Muscle of arm (tissue), 14 donors: ENCODE measurements at places on chromosomes 7 and 10. TPM values are rescaled to one million over a fixed set of nuclear protein-coding genes. Genes with fewer than 3 reads are reported as not detected.

Gene PRRT4
- 10.1 TPM for polyA plus RNA-seq

Gene GPR37
- polyA plus RNA-seq, result 23.4 TPM

Gene HOXA3
- 7.5 TPM for polyA plus RNA-seq

Gene GPR15LG
- not detected for polyA plus RNA-seq

Gene DLX5
- 0.18 TPM for polyA plus RNA-seq

Gene CTAGE8
- polyA plus RNA-seq, result not detected

Gene CDC14C
- 0.25 TPM for polyA plus RNA-seq

Gene CALML5
- not detected for polyA plus RNA-seq

Gene NRG3
- polyA plus RNA-seq, result 0.07 TPM

Gene SUN3
- not detected for polyA plus RNA-seq

Gene SHTN1
- polyA plus RNA-seq, result 8.7 TPM

Gene ZNF488
- 3.2 TPM for polyA plus RNA-seq

Gene CPA1
- polyA plus RNA-seq, result 1.9 TPM

Gene GIMAP6
- 17.4 TPM for polyA plus RNA-seq

Gene BLVRA
- 33.6 TPM for polyA plus RNA-seq

Gene SGCE
- 256 TPM for polyA plus RNA-seq

Gene UPK3BL2
- 4.5 TPM for polyA plus RNA-seq

Gene EIF3B
- polyA plus RNA-seq, result 111 TPM

Gene PAX4
- not detected for polyA plus RNA-seq

Gene SLIT1
- polyA plus RNA-seq, result 0.54 TPM

Gene OR6V1
- not detected for polyA plus RNA-seq

Gene SFRP4
- 19.3 TPM for polyA plus RNA-seq

Gene SAP25
- 2.6 TPM for polyA plus RNA-seq

- no peak for DNase-seq
These were observed 194.1 kb downstream of the EMX2 start for GRCh38 chr10:117736655-117737054.

DNA sequence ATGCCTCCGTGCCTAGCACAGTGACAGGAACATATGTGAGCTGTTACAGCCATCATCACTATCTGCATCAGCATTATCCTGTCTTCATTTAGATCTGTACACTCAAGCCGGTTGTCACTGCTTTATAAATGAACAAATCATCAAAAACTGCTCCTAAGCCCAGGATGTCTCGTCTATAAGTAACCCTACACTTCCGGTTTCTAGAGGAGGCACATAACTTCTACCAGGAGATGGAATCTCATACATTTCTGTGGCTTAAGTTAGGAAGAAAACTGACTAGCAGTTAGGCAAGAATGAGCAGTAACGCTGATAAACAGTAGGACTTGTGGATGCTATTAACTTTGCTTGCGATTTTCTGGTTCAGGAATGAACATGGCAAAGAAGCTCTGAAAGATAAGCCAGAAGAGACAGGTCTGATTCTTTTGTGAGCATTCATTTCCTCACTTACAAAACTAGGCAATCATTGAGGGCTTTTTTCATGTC lies 1199.2 kb downstream of the SORCS3 start:
- no peak for DNase-seq

- no peak for DNase-seq
These were observed 31.0 kb upstream of the FAM13C start for GRCh38 chr10:59393349-59393748.

GRCh38 chr10:34374356-34375045 lies 440.6 kb downstream of the PARD3 start:
- no peak for DNase-seq

DNA sequence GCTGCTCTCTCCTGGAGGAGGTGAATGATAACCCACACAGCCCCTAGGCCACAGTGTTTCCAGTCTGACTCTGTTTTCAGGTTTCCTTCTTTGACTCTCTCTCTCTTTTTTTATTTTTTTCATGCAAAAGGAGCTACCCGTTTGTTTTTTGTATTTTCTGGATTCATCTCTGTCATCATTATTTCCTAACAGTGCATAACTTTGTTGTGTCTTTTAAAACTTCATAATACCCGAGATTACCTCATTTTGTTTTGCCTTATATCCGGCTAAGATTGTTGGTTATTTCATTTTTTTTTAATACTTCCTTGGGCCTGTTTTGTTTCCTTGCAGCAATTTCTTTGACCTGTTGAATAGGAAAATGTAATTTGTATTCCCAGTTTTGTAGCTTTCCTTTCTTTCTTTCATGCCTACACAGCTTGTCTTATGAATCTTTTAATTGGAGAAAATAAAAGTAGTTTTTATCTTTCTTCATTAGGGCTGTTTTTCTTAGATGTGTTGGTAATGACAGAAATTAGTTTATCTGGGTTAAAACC lies 72.5 kb downstream of the SPAG6 start:
- no peak for DNase-seq

- DNase-seq, result no peak
These were observed 84.1 kb upstream of the ETV1 start for GRCh38 chr7:14073543-14073942.

GRCh38 chr10:131790021-131790420 lies 110.8 kb upstream of the PPP2R2D start:
- DNase-seq, result no peak

DNA sequence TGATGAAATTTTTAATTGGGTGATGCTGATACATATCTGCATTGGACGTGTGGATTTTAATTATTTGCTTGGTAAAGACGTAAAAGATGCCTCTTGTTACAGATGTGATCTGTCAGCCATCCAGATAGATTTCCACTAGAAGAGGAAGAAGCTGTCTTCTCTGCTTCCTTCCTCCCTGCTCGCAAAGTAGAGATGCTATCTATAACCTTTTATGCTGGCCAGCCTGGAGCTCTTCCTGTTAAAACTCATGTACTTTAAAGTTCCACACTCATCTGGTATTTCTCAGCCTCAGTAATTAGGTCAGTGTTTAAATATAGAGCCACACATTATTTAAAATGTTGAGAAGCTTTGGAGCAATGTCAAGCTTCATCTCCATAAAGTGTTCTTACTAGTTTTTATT lies 51.2 kb upstream of the TMEM229A start:
- no peak for DNase-seq

- no peak for DNase-seq
These were observed 262.8 kb upstream of the KLF14 start for GRCh38 chr7:130996833-130997231.

GRCh38 chr7:87107949-87108776 lies 44.1 kb upstream of the DMTF1 start:
- no peak for DNase-seq

DNA sequence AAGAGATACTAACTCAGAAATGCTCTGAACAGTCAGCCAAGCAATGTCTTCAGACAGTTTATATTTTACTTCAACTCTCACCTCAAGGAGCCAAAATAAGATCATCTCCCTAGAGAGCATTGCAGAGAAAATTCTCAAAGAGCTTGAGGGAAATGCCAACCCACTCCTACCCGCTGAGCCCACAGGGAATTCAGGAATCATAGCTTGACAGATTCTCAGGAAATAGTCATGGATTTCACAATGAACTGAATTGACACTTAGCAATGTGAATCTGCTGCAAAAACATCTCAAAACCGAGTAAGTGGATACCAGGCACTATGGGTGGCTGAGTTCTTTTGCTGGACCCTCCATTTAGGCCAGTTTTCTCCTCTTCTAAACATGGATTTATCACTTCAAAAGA lies 9.8 kb upstream of the PLAC9 start:
- no peak for DNase-seq

- DNase-seq, result no peak
These were observed 59.9 kb upstream of the LRRC4 start for GRCh38 chr7:128091106-128091505.

- DNase-seq, result no peak
These were observed 277.4 kb upstream of the KLF14 start for GRCh38 chr7:131011432-131011742.

- no peak for DNase-seq
These were observed 120.3 kb upstream of the GLCCI1 start for GRCh38 chr7:7848246-7848645.

DNA sequence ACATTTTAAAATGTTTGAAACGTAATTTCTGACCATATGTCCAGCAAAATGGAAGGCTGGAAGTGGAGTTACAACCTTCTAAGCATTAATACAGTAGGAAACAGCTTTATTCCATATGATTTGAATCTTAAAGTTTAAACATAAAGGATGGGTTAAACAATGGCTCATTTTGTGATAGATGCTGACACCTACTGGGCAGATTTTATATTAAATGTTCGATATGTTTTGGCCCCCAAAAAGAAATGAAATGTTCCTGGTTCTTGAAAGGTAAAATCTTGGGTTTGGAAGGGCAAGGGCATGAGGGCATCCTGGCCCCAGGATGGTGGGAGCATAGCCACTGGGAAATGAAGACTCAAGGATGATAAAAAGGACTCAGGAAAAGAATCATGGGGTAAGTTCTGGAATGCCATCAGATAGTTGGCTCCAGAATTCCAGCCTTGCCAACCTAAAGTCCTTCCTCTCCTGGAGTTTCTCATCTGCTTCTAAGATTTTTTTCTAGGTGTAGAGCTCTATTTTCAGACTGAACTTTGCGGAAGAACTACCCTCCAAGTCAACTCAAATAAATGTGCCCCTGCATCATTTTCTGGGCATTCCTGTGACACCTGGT lies 34.6 kb upstream of the SLC35G1 start:
- peak; percentile 4 for DNase-seq

DNA sequence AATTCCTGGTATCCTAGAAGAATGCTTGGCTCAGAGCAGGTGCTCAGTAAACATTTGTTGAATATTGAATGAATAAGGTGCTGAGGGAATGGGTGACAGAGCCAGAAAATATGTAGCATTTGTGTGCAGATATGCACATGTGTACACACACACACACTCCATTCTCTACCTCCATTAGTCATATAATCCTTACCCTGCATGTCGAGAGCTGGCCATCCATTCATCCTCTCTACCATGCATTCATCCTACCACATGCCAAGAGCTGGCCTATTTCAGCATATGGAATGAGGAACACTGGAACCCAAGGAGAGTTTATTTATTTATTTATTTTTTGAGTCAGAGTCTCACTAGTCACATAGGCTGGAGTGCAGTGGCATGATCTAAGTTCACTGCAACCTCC lies 284.8 kb downstream of the PLXNA4 start:
- DNase-seq, result no peak

DNA sequence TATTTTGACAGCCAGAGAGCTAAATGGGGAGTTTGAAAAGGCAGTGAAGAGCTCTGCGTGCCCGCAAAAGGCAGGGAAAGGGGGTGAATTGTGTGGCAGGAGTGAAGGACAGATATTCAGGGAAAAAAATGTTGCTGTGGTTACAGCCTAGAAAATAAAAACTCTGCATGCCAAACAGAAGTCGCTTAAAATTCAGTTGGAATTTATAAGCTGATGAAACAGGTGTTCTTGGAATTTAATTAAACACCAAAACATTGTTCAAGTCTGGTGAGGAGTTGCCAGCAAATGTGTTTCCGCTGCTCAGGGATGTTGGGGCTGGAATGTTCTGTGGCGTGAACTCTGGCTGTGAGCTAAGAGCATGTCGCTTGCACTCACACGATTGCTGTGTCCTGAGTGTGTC lies 169.3 kb downstream of the ADRA2A start:
- no peak for DNase-seq

DNA sequence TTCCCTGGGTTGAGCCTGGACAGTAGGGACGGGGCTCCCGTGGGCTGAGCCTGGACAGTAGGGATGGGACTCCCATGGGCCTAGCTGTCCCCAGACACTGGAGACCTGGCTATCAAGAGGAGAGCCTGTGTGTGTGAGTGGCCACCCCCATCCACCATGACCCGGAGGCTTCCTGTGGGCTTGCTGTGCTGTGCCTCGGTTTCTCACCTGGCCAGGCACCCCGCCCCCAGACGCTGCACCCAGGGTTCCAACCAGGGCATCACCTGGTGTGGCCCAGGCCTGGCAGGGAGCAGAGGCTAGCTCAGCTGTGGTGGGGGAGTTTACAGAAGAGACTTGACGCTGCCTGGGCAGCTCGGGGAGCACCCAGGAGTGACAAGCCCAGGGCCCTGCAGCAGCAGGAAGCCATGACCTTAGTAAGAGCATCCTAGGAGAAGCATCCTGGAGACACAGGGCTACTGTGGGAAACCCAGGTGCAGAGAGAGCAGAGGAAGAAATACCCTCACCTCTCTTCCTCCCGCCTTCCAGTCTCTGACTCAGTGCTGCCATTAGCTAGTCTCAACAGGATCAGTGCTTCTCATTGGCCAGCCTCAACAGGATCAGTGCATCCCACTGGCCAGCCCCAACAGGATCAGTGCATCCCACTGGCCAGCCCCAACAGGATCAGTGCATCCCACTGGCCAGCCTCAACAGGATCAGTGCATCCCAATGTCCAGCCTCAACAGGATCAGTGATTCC lies 61.0 kb downstream of the PDGFA start:
- no peak for DNase-seq

GRCh38 chr7:95471071-95471470 lies 14.7 kb upstream of the ASB4 start:
- DNase-seq, result no peak

- peak; percentile 90 for DNase-seq
These were observed 62.4 kb upstream of the MKRN1 start for GRCh38 chr7:140541513-140542227.

DNA sequence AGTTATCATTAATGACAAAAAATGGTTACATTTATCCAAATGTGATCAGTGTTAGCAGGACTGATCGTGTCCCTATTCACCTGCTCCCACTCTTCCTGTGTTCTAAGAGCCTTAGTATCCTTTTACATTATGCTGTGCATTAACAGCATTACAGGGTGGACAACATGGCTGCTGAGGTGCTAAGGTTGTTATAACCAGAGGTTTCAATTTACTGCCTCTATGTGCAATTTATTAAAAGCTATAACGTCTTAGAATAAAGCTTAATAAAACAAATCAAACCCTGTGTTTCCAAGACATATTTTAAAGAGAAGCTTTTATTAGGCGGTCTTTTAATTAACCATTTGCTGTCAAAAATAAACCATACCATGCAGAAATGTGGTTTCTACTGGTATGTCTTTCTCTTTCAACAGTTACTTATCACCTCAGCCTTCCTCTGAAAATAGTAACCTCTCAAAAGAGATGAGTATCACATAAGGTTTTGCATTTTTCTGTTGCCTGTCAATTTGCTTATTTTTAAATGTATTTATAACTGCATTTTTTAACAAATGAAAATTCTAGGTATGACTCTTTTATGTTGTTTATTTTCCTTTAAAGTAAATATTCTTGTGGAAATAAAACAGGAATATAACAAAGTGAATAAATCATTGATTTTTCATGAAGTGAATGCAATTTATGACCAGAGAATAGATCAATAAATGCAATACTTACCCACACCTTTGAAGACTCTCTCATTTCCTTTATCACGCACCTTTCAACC lies 849.8 kb upstream of the SORCS1 start:
- DNase-seq, result no peak

- DNase-seq, result no peak
These were observed 36.6 kb upstream of the CALD1 start for GRCh38 chr7:134742688-134743350.

- no peak for DNase-seq
These were observed 502.8 kb downstream of the REEP3 start for GRCh38 chr10:64023926-64024470.

- no peak for DNase-seq
These were observed 18.8 kb upstream of the ZNF862 start for GRCh38 chr7:149819141-149819960.

- DNase-seq, result no peak
These were observed 48.4 kb upstream of the PLXDC2 start for GRCh38 chr10:19767876-19768275.
